Esophagus muscularis mucosa (tissue), 4 donors: ENCODE measurements at places on chromosomes 4 and X. TPM values are rescaled to one million over a fixed set of nuclear protein-coding genes. Genes with fewer than 3 reads are reported as not detected.

Gene GLRB
- total RNA-seq = 2.0 TPM

Gene ADGRG2
- total RNA-seq = 2.7 TPM

Gene FAM47B
- not detected for total RNA-seq

Gene CT83
- not detected for total RNA-seq

Gene UGT2B10
- total RNA-seq = not detected

Gene IL13RA2
- total RNA-seq = 0.52 TPM

Gene TRIM75
- total RNA-seq = not detected

Gene MMRN1
- 10.4 TPM for total RNA-seq

Gene NOX1
- total RNA-seq = not detected

Gene PARM1
- total RNA-seq = 24.9 TPM

Gene STS
- total RNA-seq = 4.6 TPM

Gene SOD3
- 404 TPM for total RNA-seq

- no peak for DNase-seq
These were observed 16.0 kb upstream of the SEPTIN6 start for GRCh38 chrX:119708936-119709335.

- no peak for DNase-seq
These were observed 46.1 kb downstream of the ARAP2 start for GRCh38 chr4:36198068-36198808.

GRCh38 chrX:54494166-54494988 lies 1.7 kb downstream of the FGD1 start:
- DNase-seq = no peak

- no peak for DNase-seq
These were observed 80.9 kb downstream of the CLDN34 start for GRCh38 chrX:10048076-10048475.

GRCh38 chrX:27987862-27988646 lies 6.8 kb upstream of the DCAF8L1 start:
- no peak for DNase-seq

- no peak for DNase-seq
These were observed 104.4 kb downstream of the RTL5 start for GRCh38 chrX:72027024-72027913.

GRCh38 chr4:185456131-185456530 lies 15.4 kb downstream of the CCDC110 start:
- no peak for DNase-seq

GRCh38 chr4:24121395-24122175 lies 231.7 kb upstream of the PPARGC1A start:
- DNase-seq = no peak

- DNase-seq = no peak
These were observed 43.1 kb upstream of the SETD7 start for GRCh38 chr4:139599076-139599475.

DNA sequence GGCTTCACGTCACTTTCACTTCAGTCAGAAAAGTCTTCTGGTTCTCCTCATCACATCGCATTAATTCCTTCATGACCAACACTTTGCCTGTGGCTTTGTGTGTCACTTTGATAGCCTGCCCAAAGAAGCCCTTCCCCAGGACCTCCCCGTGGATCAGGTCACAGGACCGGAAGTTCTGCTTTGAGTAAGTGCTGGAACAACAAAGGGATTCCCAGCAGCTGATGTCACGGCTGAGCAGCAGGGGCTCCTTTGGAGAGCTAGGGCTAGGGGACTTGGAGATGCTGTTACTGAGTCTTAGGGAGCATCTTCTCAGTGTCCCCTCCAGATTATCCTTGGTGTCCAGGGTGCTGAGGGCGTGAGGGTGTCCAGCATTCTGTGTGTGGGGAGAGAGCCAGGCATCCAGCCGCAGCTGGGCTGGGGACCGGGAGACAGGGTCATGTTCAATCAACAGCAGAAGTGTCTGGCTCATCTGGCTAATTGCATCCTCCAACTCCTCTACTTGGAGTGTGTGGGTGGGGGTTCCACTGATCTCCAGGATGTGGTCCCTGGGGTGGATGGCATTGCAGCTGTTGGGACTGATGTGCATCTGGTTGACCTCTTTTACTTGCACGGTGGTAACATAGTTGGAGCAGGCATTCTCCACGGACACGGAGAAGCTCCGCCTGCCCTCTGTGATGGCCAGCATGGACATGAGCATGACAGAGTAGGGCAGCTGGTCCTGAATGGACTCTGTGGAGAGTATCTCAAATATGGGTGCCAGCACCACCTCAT lies 39.2 kb upstream of the ARHGAP6 start:
- no peak for DNase-seq

DNA sequence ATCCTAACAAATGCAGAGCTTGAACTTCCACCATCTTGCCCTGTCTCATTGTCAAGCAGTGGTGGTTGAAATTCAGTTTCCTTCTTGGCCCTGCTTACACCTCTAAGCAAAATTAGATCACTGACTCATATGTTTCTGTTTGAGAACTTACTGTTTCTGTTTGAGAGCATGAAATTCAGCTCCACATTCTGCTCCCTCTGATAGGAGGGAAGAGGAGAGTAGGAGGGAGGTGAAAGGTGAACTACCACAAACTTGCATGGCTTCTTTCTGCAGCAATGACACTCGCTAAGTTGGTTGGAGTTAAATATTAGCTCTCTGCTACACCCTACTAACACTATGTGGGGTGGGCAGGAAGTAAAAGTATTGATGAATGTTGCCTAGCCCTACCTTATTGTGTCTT lies 117.8 kb upstream of the EDA2R start:
- DNase-seq = no peak

GRCh38 chrX:87003031-87003430 lies 514.6 kb upstream of the KLHL4 start:
- no peak for DNase-seq

DNA sequence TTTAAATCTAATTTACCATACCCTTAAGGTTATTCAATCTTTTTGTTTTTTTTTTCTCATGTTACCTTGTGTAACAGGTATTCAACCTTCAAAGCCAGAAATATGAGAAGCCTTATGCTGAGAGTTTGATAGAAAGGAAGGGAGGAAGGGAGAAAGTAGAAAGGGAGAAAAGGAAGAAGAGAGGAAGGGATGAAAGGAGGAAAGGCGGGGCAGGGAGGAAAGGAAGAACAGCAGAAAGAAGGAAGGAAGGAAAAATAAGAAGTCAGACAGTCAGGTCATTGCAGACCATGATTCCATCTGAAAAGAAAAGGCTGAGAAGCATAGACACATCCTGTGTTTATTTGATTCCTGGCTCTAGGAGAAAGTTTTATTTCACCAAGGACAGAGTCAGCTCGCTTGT lies 30.9 kb downstream of the RTL9 start:
- DNase-seq = no peak

- no peak for DNase-seq
These were observed 48.0 kb upstream of the TRIM2 start for GRCh38 chr4:153156263-153156662.

GRCh38 chr4:161247831-161248230 lies 916.0 kb downstream of the FSTL5 start:
- DNase-seq = no peak

GRCh38 chr4:93865650-93866049 lies 37.1 kb downstream of the ATOH1 start:
- DNase-seq = no peak

- DNase-seq = no peak
These were observed 264.6 kb downstream of the SNCA start for GRCh38 chr4:89572224-89572858.

DNA sequence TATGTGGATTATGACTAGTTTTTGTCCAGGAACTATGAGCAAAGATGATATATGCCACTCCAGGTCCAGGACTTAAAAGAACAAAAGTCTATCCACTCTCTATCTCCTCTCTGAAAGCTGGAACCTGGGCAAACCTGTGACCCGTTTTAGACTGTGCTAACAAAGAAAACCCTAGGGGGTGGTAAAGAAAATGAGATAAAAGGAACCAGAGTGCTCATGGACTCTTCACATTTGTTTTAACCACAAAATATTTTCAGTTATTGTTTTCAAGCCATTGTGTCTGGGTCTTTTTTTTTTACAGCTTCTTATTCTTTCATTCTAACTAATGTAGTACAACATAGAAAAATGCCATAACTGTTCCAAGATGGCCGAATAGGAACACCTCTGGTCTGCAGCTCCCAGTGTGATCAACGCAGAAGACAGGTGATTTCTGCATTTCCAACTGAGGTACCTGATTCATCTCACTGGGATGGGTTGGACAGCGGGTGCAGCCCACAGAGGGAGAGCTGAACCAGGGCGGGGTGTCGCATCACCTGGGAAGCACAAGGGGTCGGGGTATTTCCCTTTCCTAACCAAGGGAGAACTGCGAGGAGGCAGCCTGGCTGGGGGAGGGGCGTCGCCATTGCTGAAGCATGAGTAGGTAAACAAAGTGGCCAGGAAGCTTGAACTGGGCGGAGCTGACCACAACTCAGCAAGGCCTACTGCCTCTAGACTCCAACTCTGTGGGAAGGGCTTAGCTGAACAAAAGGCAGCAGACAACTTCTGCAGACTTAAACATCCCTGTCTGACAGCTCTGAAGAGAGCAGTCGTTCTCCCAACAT lies 45.1 kb downstream of the CHM start:
- DNase-seq = no peak

GRCh38 chrX:13159886-13160285 lies 115.5 kb upstream of the FAM9C start:
- no peak for DNase-seq

DNA sequence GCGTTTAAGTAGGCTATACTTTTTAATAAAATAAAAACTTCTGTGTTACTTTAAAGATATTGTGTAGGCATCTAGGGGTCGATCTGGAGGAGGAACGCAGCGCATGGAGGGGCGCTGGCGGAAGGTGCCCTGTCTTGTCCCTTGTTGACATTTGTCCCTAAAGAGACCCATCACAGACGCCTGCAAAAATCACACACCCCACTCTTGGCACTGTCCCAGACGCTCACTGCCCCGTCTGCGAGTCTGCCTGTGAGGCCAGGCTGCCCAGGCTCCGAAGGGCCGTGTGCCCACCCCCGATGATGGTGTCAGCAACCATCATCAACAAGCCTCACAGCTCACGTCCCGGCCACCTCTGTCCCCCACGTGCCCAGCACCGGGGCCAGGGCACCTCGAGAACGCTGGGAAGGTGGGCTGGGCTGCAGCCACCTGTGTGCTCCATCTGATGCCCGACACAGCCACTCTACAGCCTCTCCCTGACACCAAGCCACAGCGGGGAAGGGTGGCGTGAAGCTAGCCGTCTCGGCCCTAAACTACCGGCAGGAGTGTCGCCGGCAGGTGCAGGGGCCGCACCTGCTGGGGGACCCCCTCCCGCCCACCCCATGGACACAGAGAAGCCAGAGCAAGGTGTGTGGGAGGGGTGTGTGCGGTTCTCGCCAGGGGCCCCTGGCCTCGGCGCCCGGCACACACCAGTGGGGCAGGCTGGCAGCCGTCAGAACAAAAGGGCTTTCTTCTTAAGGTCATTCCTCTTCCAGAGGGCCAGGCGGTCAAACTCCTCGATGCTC lies 26.8 kb upstream of the AFAP1 start:
- no peak for DNase-seq

- DNase-seq = no peak
These were observed 58.0 kb upstream of the UNC5C start for GRCh38 chr4:95606739-95607138.

DNA sequence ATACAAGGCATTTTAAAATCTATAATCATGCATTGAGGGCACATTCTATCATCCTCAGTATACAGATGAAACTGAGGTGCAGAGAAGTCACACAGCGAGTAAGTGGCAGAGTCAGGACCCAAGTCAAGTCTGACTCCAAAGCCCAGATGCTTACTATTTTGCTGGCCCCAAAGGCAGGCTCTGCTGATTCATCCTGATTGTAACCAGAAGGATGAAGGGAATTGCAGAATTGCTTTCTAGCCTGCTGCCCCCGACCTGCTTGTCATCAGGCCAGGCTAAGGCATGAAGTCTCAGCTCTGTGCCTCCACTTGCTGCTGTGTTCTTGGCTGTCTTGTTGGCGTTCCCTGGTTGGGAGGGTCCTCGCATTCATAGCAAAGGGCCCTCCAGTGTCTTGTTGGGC lies 62.7 kb downstream of the SLC9A6 start:
- no peak for DNase-seq

- no peak for DNase-seq
These were observed 22.7 kb downstream of the PNPLA4 start for GRCh38 chrX:7904562-7904961.
